ENCODE measurements at places on chromosomes 12 and 14. TPM values are rescaled to one million over a fixed set of nuclear protein-coding genes. Genes with fewer than 3 reads are reported as not detected.

DNA sequence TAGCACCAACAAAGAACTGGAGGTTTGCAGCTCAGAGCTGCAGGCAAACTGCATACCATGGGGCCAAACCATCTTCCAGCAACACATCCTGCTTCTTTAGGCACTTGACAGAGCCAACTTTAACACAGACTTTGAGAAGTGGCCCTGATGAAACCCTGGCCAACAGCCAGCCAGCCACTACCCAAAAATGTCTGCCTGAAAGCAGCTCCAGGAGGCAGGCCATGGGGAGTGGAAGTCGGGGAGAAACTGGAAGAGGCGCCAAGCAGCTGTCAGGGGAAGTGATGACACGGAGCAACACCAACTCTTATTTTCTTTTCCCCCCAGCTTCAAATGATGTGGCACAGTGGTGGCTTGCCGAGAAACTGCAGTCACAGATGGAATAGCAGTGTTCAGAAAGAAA is 110.9 kb upstream of the PLXNC1 start:
- DNase-seq, result no peak

DNA sequence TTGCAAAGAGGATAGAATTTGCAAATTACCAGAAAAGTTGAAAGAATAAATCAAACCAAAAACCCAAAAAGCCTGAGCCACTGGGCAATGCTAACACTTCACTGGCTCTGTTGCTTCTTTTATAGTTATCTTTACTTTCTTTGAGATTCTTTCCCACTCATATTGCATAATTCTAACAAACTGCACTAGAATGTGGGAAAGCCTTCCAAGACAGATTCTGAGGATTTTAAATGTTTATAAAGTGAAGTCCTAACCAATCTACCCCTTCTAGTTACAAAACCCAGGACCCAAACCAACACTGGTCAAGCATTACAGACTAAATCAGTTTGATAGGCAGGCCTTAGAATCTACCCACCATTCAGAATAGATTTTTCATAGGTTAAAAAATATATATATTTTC is 150.9 kb downstream of the MED13L start:
- DNase-seq, result no peak

DNA sequence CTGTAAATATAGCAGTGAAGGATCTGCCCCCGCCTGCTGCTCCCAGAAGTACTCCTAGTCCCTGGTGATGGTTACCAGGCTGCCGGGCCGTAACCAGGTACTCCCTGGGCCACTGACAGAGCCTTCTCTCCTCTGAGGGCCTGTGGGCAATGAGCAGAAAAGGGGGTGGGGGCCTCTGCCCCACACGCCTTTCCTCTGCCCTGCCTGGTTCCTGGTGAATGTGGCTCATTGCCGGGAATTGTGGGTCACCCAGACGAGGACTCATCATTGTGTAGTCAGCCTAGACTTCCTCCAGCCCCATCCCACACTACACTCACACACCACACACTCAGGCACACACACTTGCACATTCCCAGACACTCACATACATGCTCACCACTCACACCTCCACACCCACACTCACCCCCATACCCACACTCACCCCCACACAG is 35.7 kb upstream of the ACTN1 start:
- DNase-seq, result no peak

- no peak for DNase-seq
Measured at GRCh38 chr12:48000878-48001504, 3.3 kb downstream of the COL2A1 start.

DNA sequence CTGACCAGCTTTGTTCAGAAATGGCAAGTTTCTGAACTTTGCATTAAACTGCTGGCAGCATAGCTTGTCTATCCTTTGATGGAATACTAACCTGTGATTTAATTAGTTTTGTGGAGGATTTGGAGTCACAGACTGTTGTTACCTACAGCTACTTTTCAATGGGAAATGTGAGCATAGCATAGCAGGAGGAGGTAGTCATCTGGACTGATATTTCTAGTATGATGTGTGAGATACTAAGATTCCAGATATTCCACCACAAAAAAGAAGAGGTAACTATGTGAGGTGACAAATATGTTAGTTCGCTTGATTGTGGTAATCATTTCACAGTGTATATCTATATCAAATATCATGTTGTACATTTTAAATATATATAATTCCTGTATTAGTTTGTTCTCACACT is 833.0 kb downstream of the SLC6A15 start:
- no peak for DNase-seq

DNA sequence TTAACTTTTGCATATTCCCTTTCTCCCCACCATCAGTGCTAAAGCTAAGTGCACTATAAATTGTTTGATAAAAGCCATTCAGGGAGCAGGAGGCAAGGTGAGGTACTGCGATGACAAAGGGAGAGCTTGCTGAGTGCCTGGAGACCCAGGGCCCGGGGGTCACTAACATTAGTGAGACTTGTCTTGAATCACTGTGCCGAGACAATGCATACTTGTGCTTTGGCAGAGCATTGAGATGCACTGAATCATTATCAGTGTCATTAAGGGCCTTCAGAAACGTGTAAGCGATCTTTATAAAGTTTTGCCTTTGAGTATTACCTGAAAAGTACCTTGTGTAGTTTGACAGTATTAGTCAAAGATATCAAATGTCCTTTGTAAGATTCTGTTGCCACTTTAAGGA is 447.5 kb downstream of the PCNX1 start:
- DNase-seq, result no peak

DNA sequence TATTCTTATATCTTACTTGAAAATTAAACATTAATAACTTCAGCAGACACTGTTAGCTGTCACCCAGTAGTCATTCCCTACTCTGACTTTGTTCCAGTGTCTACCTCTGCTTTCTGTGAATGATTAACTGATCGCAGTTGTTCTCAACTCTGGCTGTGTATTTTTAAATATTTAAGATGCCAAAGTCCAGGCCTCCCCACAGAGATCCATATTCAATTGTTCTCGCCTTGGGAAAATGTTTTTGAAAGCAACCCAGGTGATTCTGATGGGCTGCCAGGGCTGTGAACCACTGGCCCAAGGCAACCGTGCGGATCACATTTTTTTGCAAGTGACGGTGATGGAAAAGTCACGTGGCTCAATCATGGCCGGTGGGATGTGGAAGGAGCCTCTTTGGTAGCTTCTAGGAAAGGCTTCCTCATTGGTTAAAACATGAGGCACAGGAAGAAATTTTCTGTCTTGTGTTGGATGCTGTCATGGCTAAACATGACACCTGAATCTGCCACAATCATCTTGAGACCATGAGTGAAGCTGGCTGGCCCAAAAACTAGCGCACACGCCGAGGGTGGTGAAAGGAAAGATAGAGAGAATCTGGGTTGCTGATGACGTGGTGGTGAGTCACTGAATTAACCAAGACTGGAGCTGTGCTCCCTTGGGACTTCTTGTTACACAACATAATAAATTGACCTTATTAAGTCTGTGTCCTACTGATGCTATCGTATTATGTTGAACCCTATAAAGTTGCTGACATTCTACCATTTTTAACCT is 37.2 kb downstream of the RDH12 start:
- peak; percentile 52 for DNase-seq

Gene IRAK3
- not detected for total RNA-seq

- no peak for DNase-seq
Measured at GRCh38 chr14:91108941-91109611, 4.8 kb upstream of the DGLUCY start.

DNA sequence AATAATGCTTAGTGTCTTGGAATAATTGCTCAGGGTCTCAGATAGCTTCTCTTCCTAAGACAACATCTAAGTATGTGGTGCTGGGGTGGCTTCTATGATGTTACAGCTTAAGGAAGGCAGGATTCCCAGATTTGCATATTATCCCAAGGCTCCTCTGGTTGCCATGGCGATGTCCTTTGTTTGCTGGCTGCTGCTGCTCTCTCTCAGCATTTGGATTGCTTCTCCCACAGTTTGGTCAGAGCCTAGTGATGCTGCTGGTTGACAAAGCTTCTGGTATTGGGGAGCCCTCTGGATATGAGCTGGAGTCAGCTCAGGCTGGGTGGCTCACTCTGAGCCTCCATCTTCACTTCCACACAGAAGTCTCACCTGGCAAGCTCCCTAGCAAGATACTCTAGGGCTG is 56.4 kb upstream of the FBXO33 start:
- no peak for DNase-seq

Gene MAPK1IP1L
- 111 TPM for total RNA-seq

Gene GLI1
- total RNA-seq, result 1.9 TPM

DNA sequence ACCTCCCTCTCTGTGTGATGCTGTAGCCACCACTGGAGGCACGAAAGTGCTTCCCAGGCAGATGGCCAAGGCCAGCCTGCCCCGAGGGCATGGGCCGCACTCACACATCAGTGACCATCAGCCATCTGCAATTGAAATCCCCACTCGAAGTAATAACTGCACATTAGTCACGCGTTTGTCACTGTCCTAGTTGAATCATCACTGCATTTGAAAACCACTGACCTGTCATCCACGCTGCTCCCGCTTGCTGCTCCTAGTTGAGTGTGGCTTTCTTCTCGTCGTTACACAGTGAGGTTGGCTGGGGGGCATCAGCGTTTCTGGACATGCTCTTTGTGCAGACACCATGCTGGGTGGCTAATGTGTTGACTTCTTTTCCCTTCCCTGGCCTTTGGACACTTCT is 176.1 kb downstream of the ADGRD1 start:
- DNase-seq, result no peak

Gene HELB
- 4.4 TPM for total RNA-seq

DNA sequence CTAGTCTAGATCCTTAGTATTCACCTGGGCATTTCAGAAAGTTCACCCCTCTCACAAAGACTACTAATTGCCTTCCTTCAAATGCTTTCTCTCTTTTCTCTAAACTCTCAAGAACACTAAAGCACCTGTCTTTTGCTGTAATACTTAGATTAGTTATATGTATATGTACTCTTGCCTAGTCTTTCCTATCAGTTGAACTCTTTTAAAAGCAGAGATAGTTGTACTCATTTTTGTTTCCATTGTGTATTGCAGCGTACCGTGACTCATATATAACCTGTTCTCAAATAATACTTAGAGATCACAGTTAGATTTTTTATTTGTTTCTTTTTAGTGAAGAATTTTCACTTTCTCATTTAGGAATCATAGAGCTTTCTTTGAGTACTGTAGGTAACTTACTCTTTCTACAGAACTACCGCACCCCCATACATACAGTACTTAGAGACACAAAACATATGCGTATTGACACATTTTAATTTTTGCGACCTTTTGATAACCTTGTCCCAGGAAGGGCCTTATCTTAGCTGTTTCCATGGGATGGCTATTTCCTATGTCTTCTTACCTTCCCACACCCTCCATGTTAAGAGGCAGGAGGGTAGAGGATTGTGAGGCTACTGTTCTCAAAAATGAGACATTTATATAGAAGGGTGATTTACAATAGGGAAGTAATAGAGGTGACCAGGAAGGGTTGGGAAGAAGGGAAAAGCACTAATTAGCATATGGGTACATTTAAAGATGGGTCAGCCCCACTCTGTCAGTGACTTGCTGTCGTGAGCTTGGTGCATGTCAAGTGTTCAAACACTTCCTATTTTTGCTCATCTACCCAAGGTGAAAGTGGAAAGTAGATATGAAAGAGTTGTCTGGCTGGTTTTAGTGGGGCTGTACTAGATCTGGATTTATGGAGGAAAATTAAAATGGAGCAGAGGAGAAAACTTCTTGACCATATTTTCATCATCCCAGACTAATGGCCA is 74.3 kb downstream of the PLEKHA5 start:
- no peak for DNase-seq

Gene DDX54
- total RNA-seq, result 81.5 TPM

- DNase-seq, result no peak
Measured at GRCh38 chr14:100873096-100873482, 30.4 kb downstream of the RTL1 start.

DNA sequence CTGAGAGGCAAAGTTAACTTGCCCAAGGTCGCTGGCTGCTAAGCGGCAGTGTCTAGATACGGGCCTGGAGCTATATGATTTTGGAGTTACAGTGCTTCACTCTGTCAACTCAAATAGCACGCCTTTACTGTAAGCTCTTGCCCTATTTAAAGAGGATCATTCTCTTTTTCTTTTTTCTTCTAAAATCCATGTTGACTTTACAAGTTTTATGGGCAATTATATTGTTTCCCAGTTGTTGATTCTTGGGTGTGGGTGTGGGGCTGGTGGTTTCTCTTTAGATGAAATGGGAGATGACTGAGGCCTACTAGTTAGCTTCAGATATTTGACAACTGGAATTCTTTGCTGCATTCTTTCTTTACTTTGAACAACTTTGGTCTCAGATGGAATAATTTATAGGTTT is 70.7 kb downstream of the C12orf75 start:
- no peak for DNase-seq

DNA sequence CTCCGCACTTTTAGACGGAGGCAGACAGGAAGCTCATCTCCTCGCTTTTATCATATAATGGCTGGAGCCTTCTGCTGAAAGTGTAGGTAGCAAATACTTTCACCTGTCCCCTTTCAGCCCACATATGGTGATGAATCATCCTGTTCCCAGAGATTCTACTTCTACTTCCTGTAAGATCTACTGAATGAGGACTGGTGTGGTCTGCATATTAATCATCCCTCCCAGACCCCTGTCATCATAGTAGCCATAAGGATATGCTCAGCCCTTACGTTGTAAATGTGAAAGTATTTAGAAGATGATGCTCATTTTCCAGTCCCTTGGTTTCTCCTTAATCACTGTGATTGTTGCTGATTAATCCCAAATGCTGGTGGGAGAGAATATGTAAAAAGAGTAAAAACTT is 268.2 kb upstream of the GRIP1 start:
- no peak for DNase-seq

Gene LRR1
- 75.1 TPM for total RNA-seq

DNA sequence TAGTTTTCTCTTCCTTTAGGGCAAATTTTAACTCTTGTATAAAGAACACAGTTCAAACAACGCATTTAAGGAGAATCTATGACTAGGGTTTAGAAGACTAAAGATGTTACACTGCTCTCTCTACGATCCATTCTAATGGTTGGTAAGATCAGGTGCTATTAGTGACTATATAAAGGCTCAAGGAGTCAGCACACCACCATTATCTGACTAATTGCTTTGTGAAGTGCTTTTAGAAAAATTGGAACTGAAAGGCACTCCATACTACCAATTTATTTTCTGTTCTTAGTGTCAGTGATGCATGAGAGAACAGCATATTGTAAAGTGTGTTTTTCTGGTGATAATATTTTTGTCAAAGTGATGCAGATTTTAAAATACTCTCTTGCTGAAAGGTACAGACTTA is 136.8 kb downstream of the SYT1 start:
- DNase-seq, result no peak

DNA sequence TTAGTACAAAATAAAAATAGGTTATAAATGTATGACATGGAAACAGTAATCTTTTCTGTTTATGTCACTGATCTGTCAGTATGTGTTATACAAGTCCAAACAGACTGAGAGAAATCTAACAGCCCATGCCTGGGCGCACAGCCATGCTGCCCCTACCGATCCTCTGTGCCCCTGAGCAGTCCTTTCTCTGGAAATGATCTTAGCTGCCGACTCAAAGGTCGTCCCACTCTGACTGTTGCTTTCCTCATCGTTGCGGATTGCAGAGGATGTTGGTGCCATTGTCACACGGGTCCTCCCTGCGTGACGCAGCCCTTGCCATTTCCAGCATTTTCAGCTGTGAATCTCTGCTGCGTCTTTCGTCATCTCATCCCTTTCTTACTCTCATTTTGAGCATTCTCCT is 82.9 kb upstream of the DYNC1H1 start:
- DNase-seq, result no peak

Data from Karpas-422 (cell line).